ENCODE measurements at places on chromosomes 5 and 9.

GRCh38 chr9:79471580-79472543 lies 99.9 kb upstream of the TLE4 start:
- peak; percentile 30 for DNase-seq

- DNase-seq: no peak
These were observed 265.3 kb downstream of the DOCK8 start for GRCh38 chr9:479971-480350.

GRCh38 chr9:93123561-93124283 lies 10.3 kb downstream of the NINJ1 start:
- no peak for DNase-seq

DNA sequence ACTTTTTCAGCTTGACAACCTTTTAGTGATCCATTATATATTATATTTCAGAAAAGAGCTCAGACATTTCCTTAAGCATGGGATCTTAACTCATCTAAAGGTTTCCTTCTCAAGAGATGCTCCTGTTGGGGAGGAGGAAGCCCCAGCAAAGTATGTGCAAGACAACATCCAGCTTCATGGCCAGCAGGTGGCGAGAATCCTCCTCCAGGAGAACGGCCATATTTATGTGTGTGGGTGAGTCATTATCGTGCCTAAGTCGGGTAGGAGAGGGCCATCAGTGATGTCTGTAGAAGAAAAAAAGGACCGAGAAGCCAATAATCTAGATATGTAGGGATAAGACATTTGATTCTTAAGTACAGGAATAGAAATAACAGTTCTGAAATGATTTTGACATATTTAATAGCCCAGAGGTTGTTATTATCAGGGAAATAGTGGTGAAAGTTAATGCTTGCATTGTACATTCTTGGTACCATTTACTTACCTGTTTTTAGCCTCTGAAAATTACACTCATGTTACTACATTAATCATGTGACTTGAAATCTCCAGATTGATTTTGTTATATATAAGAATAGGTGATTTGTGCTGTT lies 28.2 kb downstream of the MTRR start:
- peak; percentile 86 for DNase-seq

DNA sequence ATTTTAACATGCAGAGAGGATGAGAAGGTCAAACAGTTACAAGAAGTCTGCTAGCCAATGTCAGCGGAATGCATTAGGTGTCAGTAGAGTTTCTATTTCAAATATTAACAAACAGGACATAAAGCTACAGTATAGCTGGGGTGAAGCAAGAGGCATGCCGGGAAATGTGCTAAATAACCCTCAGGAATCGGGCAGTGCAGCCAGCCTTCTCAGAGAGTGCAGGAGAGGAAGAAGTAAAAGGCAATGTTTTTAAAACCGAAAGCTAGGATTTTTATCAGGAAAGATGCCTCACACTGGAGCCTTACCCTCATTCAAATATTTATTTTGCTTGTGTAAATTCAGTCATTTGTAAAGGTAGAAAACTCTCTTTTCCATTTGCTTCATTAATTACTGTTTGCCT lies 59.1 kb upstream of the SH3GL2 start:
- DNase-seq: no peak

DNA sequence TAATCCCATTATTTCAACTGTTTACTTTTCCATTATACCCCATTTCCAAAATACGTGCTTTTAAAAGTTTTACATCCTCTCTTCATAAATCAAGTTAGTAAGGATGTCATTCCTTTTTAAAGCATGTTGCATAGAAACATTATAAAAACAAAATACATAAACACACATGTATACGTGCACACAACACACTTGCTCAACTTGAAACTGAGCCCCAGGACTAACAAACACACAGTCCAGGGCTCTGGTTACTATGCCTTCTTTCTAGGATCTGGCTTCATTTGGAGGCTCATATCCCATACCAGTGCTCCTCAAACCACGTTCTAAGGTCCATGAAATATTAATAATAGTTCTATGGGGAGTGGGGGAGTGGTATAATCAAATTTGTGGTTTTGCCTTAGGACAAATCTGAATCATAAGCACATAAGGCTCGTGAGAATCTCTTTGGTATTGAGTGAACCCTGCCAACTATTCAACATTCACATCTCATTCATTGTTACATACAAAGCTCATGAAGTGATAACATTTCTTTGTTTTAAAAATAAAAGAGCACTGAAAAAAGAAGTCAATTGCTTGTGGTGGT lies 55.2 kb downstream of the NFIB start:
- DNase-seq: no peak

DNA sequence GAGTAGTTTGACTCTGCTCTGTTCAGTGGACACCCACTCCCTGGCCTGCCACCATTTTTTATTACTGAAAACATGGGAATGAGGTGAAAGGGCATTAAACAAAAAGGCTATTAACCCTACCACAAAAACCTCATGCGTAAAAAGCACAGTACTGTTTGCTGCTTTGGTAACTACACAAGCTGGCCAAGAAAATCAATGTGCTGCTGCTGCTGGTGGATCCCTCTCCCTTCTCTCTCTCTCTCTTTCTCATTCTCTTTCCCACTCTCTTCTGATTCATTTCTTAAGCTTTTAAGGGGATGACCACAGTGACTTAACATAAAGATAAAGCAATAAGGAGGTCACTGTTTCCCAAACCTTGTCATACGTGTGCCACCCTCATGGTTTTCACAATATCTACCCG lies 183.2 kb upstream of the TBC1D2 start:
- DNase-seq: no peak

DNA sequence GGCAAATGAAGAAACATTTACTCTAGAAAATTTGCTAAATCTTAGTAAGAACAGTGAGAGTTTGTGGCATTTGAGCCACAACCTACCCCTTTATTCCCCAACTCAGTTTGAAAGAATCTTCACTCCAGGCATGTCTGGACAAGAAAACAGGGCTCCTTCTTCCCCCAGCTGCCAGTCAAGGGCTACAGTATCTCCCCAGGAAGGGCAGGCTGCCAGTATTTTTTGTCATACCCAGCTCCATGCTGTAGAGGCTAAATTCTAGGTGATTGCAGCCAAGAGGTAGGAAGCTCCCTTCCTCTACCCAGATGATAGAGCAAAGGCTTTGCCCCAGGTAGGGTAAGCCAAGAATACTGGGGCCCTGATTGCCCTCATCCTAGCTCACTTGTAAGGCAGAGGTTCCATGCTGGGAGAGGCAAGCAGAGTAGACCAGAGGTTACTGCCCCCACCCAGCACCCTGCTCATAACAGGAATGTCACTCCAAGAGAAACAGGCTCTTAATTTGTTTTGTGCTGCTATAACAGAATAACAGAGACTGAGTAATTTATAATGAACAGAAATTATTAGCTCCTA lies 20.0 kb upstream of the GRPEL2 start:
- no peak for DNase-seq

GRCh38 chr9:1285526-1285925 lies 235.4 kb downstream of the DMRT2 start:
- DNase-seq: no peak

DNA sequence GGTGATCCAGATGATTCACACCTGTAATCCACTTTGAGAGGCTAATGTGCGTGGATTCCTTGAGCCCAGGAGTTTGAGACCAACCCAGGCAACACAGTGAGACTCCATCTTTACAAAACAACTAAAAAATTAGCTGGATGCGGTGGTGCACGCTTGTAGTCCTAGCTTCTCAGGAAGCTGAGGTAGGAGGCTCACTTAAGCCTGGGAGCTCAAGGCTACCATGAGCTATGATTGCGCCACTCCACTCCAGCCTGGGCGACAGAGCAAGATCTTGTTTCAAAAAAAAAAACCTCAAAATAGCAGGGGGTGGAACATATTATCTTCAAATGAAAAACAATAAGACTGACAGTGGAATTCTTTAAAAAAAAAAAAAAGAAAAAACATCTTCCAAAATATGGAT lies 59.0 kb downstream of the PCDHGC5 start:
- no peak for DNase-seq

DNA sequence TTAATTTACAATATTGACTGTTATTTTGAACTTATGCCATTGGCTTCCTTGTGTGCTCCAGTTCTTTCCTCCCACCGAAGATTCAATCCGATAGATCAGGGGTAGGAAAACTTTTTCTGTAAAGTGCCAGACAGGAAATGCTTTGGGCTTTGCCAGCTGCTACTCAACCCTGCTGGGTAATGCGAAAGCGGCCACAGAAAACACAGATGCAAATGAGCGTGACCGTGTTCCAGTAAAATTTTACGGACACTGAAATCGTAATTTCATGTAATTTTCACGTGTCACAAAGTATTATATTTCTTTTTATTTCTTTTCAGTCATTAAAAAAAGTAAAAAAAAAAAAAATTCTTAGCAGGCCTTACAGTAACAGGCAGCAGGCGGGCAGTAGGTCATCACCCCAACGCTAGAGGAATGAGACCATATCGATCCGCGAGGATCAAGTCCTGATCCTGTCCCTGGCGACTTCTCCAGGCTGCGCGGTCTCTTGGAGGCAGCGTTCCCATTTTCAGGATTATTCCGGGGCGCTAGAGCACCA lies 599 bp downstream of the NMRK1 start:
- peak; percentile 42 for DNase-seq

DNA sequence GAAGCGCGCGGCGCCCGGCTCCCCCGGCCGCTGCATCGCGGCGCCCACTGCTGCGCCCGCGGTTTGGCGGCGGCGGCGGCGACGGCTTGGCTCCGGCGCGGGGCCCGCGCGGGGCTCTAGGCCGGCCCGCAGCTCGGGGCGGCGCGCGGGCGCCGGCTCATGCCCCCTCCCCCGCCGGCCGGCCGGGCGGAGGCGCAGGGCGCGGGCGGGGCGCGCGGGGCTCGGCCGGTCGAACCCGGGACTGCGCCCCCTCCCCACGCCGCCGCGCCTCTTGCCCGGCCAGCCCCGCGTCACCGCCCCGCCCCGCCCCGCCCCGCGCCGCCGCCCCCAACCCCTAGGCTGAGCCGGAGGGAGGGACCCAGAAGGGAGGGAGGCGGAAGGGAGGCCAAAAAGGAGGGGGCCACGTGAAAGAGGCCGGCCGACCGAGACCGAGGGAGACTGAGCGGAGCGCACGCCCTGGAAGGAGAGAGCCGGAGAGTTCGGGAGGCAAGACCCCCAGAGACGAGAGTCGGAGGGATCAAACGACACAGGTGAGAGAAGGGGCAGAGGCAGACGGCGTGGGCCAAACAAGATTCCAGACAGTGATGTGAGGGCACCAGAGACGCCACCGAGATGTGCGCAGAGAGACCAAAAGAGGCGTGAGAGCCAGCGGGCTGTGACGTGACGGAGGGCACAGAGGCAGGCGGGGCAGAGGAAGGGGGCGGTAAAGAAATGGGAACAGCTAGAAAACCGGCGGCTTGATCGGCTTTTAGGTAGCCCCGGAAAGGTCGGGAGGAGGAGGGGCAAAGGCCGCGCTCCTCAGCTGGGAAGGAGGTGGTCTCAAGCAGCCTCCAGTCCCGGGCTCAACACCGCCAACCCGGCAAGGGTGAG lies at the start of gene BARX1:
TSS of gene BARX1 (minus strand) at position 245 of the 870 bp plus-strand sequence. CDS start at position 36, 209 bp downstream.
- no peak for DNase-seq

- peak; percentile 8 for DNase-seq
These were observed 56.3 kb upstream of the GPBP1 start for GRCh38 chr5:57117596-57117995.

DNA sequence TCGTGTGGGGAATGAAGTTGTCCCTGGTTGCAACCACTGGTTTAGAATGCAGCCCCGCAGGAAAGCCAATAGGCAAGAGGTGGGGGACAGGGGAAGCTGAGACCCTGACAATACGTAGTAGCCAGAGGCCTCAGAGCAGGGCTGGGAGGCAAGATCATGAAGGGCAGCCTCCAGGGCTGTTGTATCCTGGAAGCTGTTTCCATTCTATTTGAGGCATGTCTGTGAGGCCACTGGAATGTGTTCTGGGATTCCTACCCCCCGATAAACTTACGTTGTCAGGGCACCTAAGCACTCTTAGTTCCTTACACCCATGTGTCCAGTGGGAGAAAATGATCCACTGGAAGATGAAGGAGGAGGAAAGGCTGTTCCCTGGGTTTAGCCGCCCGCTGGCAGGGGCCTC lies 177.3 kb downstream of the CFAP90 start:
- DNase-seq: no peak

DNA sequence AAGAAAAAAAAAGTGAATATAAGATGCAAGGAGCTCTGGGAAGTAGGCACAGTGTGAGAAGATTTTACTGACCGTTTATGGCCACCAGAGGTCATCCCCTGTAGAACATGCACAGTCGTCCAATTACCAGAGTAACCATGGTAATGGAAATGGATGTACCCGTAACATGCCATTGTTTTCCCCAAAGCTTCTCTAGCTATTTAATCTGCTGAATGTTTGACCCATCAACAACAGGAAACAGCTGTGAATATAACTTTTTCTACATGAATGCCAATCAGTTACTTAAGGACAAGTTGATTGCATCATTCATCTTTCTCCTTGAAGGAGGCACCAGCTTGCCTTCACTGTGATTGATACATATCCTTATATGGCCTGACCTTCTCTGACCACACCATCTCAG lies 1967.0 kb upstream of the CDH9 start:
- DNase-seq: peak; percentile 29

- DNase-seq: peak; percentile 44
These were observed 132.7 kb downstream of the PDE4D start for GRCh38 chr5:59760785-59761348.

- DNase-seq: no peak
These were observed 17.8 kb downstream of the INIP start for GRCh38 chr9:112700085-112700484.

DNA sequence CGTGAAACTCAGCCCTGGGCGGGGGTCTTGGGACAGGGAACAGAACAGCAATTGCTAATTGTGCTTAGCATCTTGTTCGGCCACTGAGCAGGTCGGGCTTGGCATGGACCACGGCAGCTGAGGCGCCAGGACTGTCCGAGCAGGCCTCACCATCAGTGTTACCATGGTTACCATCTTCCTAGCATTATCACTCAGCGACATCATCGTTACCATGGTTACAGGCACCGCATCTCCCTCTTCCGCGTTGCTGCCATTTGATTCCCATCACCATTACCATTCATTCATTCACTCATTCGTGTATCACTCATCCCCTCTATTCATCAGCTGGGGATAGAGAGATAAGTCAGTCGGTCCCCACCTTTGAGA lies 81.0 kb upstream of the ZBTB43 start:
- DNase-seq: no peak

- DNase-seq: peak; percentile 75
These were observed 1.6 kb upstream of the HAPLN1 start for GRCh38 chr5:83721953-83722901.

DNA sequence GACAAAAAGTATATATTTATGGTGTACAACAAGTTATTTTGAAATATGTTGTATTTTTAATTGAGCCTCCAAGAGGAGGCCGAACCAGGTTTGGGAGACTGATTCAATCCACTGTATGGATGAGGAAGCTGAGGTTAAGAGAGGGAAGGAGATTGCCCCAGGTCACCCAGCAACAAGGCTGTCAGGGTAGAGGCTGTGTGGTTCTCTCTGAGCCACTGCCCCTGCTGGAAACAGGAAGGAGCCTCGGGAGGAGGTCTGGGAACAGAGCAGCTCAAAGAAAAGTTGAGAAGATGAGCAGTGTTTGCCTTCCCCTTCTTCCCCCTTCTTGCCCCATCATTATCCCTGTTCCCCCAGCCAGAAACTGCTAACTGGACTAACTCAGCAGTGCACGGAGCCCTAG lies 6.6 kb upstream of the FAT2 start:
- DNase-seq: no peak

GRCh38 chr5:98066910-98067309 lies 706.6 kb upstream of the RGMB start:
- DNase-seq: no peak

Measured in H4 (cell line).